Skin of body (tissue), 3 donors: ENCODE measurements at places on chromosomes 11 and 22. TPM values are rescaled to one million over a fixed set of nuclear protein-coding genes. Genes with fewer than 3 reads are reported as not detected.

GRCh38 chr11:124442442-124442841, 3.1 kb downstream of the OR8B8 start:
- no peak for DNase-seq

DNA sequence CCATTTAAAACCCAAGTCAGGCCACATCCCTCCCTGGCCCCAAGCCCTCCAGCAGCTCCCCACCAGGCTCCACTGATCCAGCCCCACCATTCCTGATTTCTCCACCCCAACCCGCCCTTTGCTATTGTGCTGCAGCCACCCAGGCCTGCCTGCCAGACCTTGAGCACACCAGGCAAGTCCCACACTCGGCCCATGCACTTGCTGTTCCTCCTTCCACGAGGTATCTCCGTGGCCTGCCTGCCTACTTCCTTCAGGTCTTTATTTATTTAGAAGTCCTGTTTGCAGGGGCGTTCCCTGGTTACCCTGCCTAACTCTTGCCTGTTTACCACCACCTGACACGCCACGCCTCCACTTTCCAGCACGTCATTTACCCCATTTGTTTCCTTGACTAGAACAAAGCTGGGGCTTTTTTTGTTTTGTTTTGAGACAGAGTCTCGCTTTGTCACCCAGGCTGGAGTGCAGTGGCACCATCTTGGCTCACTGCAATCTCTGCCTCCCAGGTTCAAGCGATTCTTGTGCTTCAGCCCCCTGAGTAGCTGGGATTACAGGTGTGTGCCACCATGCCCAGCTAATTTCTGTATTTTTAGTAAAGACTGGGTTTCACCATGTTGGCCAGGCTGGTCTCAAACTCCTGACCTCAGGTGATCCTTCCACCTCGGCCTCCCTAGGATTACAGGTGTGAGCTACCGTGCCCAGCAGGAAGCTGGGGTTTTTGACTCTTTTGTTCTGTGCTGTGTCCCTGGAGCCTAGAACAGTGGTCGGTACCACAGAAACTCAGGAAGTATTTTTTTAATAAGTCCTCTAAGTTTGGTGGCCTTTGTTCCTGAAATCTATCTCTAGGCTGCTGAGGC, 6.7 kb downstream of the CENPM start:
- DNase-seq: no peak

DNA sequence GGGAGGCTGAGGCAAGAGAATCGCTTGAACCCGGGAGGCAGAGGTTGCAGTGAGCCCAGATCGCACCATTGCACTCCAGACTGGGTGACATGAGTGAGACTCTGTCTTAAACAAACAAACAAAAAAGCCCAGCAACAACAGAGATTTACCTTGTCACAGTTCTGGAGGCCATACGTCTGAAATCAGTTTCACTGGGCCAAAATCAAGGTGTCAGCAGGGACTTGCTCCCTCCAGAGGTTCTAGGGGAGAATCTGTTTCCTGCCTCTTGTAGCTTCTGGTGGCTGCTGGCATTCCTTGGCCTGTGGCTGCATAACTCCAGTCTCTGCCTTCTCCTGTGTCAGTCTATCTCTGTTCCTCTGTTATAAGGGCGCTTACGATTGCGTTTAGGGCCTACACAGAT, 1.5 kb downstream of the DDX10 start:
- no peak for DNase-seq

DNA sequence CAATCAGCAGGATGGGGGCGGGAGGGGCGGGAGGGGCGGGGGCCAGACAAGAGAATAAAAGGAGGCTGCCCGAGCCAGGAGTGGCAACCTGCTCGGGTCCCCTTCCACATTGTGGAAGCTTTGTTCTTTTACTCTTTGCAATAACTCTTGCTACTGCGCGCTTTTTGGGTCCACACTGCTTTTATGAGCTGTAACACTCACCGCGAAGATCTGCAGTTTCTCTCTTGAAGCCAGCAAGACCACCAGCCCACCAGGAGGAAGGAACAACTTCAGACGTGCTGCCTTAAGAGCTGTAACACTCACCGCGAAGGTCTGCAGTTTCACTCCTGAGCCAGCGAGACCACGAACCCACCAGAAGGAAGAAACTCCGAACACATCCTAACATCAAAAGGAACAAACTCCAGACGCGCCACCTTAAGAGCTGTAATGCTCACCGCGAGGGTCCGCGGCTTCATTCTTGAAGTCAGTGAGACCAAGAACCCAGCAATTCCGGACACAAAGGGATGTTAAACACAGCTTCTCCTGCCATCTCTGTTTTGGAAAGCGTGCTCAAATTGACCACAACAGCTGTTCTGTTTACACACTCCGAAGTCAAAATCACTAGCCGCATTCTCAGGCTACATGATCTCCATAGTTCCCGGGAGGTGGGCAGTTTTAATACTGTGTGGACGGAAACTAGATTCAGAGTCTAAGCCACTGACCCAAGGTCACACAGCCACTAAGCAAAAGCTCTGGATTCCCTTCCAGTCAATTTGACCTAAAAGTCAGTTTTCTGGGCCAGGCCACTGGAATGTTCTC, 11.9 kb downstream of the PLAAT2 start:
- DNase-seq: no peak

GRCh38 chr22:32631507-32632255, 157.1 kb downstream of the FBXO7 start:
- DNase-seq: no peak

DNA sequence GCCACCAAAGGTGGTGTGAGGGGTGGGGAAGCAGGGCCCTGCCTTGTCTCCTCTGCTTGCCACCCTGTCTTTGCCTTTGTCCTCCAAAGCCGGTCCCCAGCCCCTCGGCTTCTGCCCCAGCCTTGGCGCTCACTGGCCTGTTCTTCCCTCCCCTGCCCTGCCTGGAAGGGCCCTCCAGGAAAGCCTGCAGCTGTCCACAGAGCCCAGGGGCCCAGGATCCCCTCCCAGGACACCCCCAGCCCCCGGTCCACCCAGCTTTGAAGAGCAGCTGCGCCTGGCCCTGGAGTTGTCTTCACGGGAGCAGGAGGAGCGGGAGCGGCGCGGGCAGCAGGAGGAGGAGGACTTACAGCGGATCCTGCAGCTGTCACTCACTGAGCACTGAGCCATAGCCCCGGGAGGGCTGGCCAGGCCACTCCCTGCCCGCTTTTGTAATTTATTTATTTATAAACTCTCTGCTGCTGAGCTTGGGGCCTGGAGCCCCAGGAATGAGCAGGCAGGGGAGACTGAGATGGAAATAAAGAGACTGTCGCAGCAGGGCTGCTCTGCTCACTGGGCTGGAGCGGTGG, 1.3 kb upstream of the SSH3 start:
- DNase-seq: peak; percentile 57

Gene BTG4
- total RNA-seq: not detected

Gene CREB3L1
- total RNA-seq: 27.1 TPM

Gene KRTAP5-2
- 3.1 TPM for total RNA-seq

Gene BRMS1
- total RNA-seq: 14.6 TPM

Gene MMP8
- 8.4 TPM for total RNA-seq
